MV-4-11 (cell line): ENCODE measurements at places on chromosomes 12 and 14.

GRCh38 chr14:63204407-63205043 lies at the start of gene RHOJ:
Gene RHOJ (plus strand): TSS chr14:63204443. CDS start chr14:63204870, 427 bp downstream.
- no peak for DNase-seq

GRCh38 chr12:26198742-26199141 lies 3.4 kb downstream of the SSPN start:
- no peak for DNase-seq

- peak; percentile 14 for DNase-seq
These were observed 18.6 kb upstream of the GARIN2 start for GRCh38 chr14:67170660-67171059.

GRCh38 chr14:101196795-101197590 lies 293.5 kb upstream of the RTL1 start:
- no peak for DNase-seq

DNA sequence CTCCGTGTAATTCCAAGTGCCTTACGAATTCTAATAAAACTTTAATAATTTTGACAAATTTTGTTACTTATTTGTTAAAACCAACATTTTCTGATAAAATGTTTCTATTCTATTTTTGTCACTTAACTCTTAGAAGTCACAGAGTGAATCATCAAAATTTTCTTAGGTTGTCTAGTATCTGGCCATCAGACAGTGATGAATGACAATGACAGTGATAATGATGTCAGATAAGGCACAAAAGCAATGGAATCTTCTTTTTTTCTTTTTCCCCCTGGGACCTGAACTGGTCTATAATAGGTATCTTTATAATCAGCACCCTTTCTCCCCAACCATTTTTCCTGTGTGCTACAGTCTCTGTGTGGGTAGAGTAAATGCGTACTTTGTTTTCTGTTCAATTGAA lies 407.3 kb downstream of the SOX5 start:
- DNase-seq, result no peak

DNA sequence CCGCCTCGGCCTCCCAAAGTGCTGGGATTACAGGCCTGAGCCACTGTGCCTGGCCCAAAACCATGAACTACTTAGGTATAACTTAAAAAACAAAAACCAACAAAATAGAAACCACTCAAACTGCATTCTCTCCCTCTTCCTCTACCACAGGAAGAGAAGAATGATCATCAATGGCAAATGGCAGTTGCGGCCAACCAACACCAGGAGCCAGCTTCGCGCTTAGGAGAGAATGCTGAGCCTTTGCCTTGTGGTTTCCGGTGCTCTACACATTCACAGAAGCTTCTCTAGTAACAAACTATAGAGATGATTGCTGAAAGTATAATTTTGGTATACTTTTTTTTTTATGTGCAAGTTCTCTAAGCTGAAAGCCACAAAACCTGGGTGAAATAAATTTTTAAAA lies 17.1 kb downstream of the CATSPERB start:
- peak; percentile 76 for DNase-seq

DNA sequence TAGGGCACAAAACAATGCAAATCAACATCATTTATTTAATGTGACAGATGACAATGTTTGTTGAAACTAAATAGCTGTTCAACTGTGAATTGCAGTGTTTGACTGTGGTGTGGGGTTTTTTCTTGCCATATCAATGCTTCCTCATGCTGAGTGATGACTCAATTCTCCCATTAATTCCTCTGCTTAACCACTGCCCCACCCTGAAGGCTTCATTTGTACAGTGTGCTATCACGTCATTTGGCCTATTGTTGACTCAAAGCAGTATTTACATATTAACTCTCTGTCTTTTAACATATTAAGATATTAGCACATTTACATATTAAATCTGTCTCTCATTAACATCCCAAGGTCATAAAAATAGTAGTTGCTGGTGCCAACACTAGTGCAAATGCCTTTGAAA lies 164.8 kb upstream of the NRXN3 start:
- peak; percentile 93 for DNase-seq

- DNase-seq, result no peak
These were observed 78.4 kb downstream of the FGD4 start for GRCh38 chr12:32477714-32478113.

GRCh38 chr12:69003991-69004390 lies 71.0 kb upstream of the CPM start:
- DNase-seq, result peak; percentile 41

GRCh38 chr12:129193263-129193871 lies 340.1 kb downstream of the GLT1D1 start:
- DNase-seq, result peak; percentile 20

DNA sequence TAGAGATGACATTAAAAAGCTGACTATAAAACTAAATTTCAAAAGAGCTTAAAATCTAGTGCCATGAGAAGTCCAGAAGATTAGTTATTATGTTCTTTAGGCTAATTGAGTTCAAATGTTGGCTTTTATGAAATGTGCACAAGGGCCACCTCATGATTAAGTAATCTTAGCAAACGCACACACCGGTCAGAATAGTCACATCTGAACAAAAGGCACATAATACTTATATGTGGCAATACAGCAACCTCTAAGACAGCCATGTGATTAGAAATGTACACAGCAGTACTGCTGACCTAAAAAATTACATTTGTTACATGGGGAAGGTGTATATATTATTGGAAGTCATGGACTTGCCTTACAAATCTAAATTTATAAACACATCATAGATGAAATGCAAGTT lies 344.7 kb upstream of the GARIN6 start:
- no peak for DNase-seq

- DNase-seq, result no peak
These were observed 5.3 kb upstream of the TBX5 start for GRCh38 chr12:114411071-114411837.

- no peak for DNase-seq
These were observed 53.1 kb downstream of the ZFYVE26 start for GRCh38 chr14:67763158-67763822.

DNA sequence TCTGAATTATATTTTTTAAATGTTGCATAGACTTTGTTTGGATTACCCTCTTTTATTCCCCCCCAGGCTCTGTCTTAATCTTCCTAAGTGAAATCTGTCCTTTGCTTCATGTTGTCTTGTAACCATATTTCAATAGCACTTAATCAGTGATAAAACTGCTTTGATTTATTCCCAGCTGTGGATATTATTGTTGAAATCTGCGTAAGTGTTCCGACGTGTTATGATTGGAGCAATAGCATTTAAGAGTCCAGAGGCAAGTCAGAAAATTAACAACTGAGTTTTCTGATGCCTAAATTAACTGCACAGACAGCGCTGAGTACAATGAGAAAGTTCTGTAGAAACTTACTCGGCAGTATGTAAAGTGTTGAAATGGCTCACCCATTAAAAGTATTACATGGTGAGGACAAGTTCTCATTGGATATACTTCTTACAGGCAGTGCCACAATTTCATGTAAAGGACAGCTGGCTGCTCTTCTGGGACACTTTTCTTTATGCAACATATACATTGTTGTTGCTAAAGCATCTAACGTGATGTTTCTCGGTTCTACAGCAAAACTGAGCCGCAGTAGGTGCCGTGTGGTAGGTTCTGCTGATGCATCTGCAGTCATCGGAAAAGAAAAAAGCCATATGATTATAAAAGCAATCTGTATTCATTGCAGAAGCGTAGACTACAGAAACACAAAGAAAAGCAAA lies 501.0 kb downstream of the EGLN3 start:
- DNase-seq, result no peak

GRCh38 chr12:75602106-75602505 lies 90.7 kb upstream of the KRR1 start:
- DNase-seq, result no peak

DNA sequence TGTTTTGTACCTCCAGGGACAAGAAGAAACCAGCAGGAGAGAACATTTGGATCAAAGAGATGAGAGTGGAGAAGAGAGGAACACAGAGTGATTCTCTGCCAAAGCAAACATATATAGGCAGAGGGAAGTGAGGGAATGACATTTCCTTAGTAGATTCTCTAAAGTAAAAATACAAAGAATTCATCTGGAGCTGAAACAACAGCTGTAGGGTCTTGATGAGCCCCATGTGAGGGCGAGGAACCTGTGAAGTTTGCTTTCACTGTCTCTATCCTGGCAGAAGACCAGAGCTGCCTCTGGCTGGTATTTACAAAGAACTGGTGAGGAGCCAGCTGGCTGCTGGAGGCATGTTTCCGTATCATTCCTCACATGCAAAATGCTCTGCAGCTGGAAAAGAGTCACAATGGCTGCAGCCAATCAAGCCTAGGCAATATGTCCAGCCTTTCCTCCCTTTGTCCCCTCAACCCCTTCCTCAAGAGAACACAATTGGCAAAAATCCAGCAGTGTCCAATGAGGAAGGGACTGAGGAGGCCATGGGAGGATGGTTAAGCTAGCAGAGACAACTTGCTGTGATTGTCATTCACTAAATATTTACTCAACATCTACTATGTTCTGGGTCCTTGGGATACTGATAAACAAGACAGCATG lies 122.5 kb downstream of the PHLDA1 start:
- no peak for DNase-seq

DNA sequence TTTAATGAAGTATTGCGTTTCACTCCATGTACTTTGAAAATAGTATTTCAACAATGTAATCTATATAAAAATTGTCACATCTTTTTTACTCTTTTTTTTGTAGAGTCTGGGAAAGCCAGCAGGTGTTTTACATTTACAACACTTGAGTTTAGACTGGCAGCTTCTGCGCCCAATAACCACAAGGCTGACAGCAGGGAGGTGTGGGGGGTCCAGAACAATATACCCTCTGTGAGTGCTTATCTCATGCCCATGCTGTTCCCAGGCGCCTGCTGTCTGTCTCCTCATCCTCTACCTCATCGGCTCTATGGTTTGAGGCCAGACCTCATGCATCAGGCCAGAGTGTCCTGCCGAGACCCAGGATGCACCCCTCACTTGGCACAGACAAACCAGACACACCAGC lies 24.9 kb downstream of the FBRSL1 start:
- no peak for DNase-seq

DNA sequence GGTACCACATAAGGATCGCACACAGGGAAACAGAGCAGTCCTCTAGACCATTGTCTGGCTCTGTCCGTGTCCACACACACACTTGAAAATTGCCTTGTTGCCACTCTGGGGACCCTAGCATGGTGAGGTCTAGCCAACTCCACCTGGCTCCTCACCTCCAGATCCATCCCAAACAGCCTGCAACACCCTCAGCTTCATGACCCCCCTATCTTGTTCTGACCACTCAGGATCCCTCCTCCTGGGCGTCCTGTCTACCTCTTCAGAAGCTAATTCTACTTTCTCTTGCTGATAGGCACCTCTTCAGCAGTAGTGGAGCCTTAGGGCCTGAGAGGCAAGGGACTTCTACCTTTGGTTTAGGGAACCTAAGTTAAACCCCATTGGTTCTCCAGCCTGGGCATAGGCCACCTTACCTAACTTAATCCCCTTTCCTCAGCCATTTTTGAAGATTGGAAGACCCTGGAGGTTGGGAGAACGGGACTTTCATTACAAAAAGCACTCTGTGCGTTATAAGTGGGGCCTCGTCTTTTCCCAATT lies 697 bp upstream of the HOXC5 start:
- no peak for DNase-seq

DNA sequence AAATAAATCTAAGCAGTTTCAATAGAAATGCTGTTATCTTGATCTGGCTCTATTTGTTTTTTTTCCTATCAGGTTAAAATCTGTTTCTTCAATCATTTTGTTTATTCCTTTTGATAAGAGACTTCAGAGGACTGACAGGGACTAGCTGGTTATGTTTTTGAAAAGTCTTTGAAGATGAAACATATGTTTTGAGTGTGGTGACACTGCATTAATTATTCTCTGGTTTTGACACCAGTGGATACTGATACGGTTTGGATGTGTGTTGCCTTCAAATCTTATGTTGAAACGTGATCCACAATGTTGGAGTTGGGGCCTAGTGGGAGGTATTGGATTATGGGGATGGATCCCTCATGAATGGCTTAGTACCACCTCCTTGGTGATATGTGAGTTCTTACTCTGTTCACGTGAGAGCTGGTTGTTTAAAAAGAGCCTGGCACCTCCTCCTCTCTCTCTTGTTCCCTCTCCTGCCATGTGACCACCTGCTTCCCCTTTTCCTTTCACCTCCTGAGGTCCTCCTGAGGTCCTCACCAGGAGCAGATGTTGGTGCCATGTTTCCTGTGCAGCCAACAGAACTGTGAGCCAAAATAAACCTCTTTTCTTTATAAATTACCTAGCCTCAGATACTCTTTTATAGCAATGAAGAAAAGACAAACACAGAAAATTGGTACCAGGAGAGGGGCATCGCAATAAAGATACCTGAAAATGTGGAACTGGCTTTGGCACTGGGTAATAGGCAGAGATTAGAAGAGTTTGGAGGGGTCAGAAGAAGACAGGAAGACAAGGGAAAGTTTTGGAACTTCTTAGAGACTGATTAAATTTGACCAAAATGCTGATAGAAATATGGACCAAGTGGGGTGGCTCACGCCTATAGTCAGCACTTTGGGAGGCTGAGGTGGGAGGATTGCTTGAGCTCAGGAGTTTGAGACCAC lies 23.0 kb downstream of the RASSF3 start:
- no peak for DNase-seq

DNA sequence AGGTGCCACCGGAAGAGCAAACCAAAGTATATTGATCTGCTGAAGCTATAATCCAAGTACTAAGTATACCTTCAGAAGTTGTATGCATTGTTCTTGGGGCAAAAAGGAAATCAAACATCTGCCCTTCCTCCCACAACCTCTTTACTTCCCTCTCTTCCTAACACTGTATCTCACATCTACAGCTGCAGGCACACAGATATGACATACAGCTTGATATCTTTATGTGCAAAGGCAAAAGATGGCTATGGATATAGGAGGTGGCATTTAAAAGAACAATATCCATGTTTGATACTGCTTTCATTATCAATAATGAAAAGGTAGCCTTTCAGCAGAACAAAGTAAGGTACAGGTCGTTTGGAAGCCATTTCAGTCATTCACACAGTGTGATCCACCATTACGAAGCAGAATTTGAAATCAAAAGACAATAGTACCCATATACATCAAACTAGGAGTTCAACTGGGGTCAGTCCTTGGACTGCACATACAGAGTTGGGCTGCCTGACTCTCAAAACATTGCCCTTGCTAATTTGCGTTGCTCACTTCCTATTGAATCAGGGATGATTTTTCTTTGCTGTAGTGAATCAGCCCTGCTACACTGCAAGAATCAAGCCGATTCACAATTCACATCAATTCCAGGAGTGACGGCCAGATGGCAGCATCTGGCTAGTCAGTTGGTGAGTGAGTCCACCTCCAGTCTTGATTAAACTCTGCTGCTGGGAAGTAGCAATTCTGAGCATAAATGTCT lies 8.9 kb downstream of the ANG start:
- peak; percentile 64 for DNase-seq

GRCh38 chr14:68687746-68688145 lies 105.1 kb downstream of the ZFP36L1 start:
- DNase-seq, result no peak

GRCh38 chr14:68908803-68909202 lies 70.3 kb downstream of the ACTN1 start:
- no peak for DNase-seq
